ENCODE measurements at places on chromosomes 2 and 18.

DNA sequence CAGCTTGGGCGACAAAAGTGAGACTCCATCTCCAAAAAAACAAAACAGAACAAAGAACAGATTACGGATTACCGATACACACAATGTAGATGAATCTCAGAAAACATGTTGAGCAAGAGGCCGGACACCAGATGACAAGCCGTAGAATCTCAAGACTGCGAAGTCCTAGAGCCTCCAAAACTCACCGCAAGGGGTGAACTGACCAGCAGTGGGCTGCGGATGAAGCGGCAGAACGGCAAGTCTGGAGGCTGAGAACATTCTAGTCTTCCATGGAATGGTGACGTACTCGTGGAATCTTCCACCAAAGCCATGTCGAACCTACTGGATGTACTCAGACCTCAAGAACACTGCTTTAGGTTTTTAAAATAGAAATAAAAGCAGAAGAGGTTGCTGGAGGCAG, 198.8 kb downstream of the NDUFA10 start:
- DNase-seq = no peak

GRCh38 chr2:239719791-239720360, 305.3 kb downstream of the NDUFA10 start:
- DNase-seq = no peak

- no peak for DNase-seq
Measured at GRCh38 chr2:205177546-205177945, 504.8 kb upstream of the NRP2 start.

DNA sequence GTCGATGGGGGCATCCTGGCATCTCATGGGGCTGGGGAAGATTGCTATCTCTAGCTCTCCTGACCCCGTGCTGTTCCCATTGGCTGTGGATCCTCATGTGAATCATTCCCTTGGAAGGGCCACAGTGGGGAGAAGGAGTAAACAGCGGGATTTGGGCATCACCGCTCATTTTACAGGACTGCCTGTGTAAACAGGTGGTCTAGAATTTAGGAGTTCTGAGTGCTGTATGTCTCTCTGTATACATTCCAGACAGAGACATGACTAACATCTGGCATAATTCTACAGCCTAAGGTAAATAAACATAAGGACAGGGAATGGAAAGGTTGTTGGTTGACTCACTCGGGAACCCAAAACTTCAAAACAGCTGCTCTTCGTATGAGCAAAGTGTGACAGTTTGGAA, 92.7 kb downstream of the COPS8 start:
- DNase-seq = no peak

GRCh38 chr2:211745295-211746097, 793.1 kb downstream of the ERBB4 start:
- no peak for DNase-seq

Measured in stimulated activated CD4-positive, alpha-beta T cell treated with anti-CD3 and anti-CD28 coated beads, Interleukin-1b, Interleukin-23, amount 100 ng/mL, for 1 hour (primary cell).